ENCODE measurements at places on chromosomes 6 and 20.

DNA sequence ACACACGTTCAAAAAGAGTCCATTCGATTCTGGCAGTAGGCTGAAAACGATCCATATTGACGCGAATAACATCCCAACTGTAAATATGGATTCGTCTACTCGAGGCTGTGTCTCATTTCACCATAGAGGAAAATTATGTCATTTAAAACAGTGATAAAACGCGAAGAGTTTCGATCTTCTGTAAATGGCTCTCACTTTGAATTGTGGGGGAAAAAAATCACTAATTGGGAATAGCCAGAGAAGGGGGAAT lies 845 bp upstream of the MARCKS start:
- no peak for DNase-seq

DNA sequence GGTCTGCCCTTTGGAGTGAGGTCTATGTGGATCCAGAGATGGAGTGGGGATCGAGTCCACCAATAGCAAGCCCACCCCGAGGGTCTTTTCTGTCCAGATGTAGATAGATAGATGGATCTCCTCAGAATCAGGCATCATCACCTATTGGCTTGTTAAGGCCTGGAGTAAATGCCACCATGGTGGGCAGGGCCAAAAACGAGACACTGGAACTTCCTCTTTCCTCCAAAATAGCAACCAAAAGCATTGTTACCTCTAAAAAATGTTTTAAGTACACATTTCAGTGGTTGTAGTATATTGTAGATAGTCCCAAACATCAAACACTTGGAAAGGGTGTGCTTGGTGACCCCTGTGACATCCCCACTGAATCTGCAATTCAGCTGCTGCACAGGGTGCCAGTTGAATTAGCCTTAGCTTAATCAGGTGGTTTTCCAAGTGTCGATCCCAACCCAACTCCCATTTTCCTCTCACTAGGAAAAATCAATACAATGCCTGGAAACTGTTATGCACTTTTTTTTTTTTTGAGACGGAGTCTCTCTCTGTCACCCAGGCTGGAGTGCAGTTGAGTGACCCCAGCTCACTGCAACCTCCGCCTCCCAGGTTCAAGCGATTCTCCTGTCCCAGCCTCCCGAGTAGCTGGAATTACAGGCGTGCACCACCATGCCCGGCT lies 35.0 kb upstream of the NELFCD start:
- DNase-seq: no peak

DNA sequence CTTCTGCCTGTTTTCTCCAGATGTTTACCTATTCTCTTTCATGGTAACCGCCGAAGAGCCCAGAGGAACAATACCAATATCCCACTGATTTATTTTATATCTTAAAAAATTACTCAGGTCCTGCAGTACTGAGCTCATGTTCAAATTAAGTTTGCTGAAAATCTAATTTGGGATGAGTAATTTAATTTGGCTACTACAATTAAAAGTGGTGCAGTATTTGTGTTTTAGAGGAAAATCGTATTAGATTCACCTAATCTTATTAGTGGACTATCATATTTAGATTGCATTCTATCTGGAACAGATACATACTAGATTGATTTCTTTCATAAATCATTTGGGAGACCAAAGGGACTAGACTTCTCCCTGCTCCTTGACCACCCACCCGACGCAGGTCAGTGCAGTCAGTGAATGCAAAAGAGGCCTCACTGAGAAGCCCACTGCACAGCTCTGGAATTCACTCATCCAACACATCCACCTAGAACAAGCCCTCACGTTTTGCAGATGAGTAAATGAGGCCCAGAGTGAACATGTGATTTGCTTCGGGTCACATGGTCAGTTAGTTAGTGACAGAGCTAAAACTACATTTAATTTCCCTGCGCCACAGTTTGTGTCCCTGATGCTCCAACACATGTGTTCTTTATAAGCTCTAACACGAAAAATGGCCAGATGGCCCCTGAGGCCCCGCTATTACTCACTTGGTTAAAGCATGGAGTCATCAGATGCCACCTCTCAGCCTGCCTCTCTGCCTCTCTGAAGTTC lies 101.8 kb downstream of the TRERF1 start:
- DNase-seq: no peak

DNA sequence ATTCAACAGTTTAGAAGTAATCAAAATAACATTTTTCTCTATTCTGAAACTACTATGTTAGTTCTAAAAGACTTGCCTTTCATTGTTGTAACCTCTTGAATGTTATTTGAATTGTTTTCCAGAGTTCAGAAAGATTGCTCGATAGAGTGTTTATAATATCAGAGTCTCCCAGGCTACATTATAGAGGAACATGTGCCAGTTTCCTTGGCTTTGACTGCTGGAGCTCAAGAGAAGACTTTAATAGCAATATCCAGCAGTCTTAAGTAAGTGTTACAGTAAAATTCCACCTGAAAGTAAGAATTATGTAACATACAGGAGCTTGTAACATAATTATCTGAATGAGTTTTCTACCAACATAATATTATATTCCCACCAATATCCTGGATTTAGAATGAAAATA lies 991.8 kb upstream of the ADGRB3 start:
- DNase-seq: no peak

DNA sequence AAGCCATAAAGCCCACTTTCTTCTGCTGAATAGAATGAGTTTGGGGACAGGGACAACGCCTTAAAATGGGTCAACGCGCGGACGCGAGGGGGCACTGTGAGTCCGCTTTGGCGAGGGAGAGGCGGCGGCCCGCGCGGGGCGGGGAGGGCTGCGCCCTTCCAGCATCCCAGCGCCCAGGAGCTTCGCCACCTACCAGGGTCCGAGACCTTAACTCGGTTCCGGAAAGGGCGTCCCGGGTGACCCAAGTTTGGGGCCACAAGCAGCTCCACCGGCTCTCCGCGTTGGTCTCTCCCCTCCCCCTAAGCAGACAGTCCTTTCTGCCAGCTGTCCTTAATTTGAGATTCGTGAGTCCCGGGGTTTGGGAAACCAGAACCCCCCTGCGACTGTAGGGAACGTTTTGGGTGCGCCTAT lies 1.8 kb upstream of the SAMD5 start:
- DNase-seq: no peak

GRCh38 chr6:89758830-89759229 lies 60.8 kb downstream of the MDN1 start:
- DNase-seq: no peak

DNA sequence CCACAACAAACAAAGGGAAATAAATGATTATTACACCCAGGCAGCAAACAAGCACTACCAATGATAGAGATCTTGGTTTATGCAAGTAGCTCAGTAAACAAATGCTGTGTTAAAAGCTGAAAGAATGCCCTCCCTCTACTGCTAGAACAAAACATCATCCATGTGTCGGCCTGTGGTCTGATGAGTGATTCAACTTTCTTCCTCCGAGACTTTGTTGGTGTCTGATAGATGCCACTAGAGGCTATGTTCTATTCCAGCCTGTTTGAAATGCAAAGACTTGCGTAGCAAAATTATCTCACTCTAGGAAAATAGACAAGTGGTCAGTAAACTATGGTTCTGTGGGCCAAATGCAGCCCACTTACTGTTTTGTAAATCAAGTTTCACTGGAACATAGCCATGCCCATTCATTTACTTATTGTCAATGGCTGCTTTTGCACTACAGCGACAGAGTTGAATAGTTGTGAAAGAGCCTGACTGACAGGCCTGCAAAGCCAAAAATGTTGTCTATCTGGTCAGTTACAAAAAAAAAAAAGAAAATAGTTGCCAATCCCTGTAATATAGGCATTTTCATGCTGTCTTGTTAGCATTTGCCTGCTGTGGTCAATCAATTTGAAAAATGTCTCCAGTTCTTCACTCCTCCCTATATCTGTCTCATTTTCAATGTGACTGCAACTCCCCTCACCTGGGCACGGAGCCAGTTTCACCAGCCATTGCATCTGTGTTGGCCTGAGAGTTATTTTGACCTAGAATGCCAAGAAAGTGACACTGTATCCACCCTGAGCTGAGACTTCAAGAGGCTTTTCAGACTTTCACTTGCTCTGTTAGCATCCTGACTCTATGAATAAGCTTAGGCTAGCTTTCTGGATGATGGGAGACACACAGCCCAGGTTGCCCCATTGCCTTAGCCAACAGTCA lies 544.6 kb upstream of the BTBD3 start:
- DNase-seq: no peak

- DNase-seq: no peak
Observed at GRCh38 chr6:149194820-149195558, 122.5 kb upstream of the TAB2 start.

DNA sequence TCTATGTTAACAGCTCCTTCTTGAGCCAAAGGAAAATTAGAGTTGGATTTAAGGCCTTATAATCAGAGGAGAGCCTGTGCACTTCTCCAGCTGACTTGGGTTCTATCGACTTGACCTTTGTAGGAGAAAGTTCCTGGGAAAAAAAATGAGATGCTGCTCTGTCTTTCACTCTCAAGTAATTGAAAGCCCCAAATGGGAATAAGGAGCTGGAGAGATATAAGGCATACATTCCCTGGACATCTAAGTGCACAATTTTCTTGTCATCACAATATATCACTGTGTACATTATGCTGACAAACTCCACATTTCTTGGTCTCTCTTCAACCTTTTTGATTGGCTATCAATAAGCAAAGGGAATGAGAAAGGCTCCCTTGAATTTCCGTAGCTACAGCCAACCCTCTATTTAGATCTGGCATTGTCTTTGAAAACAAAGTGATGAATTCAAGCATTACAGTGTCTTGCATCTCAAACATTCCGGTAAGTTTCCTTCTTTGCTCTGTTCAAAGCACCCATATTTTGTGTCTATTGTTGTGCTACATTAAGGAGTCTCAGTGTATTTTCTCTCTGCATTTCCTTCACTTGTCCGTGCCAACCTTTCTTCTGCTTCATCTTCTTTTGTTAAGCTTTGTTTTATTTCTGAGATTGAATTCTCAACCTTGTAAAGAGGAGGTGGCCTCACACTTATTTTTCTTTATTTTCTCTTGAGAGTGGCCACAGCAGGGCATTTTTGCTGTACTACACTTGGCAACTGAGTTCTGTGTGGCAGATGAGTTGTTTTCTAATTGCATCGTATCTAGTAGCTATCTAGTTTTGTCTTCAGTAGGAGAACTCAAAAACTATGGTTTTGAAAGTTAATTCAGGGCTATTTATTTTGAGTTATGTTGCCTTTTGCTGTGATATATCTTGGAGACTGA lies 450.3 kb upstream of the MAN1A1 start:
- DNase-seq: no peak

GRCh38 chr6:163839296-163839695 lies 424.8 kb downstream of the QKI start:
- DNase-seq: no peak

GRCh38 chr6:89792881-89793280 lies 26.7 kb downstream of the MDN1 start:
- DNase-seq: no peak
